Bone marrow (tissue), 2 donors: ENCODE measurements at places on chromosomes 5 and 9.

DNA sequence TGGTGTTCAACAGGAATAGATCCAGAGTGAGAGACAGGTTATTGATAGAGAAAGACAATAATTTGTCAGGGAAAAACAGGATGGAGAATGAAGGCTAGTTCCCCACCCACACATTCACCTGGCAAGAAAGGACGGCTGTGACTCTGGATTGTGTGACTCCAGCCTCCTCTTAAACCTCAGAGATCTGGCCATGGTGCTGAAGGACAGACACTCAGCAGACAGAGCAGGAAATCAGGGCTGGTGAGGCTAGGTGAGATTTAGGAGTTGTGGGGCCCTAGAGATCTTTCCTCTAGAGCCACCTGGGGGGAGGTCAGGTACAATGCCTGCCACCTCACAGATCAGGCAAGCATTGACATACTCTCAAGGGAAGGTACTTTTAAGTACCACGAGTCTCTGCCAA, 15.2 kb downstream of the OR1B1 start:
- no peak for DNase-seq

DNA sequence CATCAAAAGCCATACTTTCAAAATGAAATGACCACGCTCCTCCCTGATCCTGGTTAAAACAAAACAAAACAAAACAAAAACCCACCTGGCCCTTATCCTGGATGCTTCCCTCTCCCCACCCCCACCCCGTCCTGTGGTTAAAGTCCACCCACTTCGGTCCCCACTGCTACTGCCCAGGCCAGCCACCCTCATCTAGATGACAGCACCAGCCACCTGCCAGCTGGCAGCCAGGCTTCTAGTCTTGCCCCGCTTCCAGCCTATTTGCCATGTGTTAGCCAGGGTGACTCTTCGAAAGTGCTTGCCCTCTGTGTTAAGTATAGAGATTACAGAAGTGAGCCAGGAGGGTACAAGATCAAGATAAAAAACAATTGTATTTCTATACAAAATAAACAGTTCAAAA, 27.5 kb upstream of the NCS1 start:
- no peak for DNase-seq

DNA sequence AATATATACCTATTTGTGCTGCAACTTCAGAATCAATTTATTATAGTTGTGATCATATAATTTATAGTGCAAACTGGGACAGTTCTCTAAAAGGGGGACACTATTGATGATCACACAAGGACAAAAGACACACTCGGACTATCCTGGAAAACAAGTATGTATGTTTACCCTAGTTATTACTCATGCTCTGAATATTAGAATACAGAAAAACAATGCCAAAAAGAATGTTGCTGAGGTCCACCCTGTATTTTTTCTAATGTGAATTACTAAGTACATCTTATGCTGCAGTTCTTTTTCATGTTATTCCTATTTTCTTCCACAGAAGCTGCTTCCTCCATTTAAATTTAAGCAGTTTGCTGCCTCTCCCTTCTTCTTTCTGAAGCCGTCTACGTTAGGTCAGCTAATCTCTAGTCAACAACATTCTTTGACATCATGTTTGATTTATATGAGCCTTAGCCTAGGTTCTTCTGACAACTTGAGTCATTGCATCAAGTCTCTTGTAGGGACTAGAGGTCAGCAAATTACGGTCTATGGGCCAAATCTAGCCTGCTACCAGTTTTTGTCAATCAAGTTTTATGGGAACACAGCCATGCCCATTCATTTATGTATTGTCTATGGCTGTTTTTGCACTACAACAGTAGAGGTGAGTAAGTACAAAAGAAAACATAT, 40.1 kb upstream of the PPP3R2 start:
- DNase-seq: no peak

GRCh38 chr9:121636341-121636865, 15.0 kb upstream of the DAB2IP start:
- DNase-seq: no peak

DNA sequence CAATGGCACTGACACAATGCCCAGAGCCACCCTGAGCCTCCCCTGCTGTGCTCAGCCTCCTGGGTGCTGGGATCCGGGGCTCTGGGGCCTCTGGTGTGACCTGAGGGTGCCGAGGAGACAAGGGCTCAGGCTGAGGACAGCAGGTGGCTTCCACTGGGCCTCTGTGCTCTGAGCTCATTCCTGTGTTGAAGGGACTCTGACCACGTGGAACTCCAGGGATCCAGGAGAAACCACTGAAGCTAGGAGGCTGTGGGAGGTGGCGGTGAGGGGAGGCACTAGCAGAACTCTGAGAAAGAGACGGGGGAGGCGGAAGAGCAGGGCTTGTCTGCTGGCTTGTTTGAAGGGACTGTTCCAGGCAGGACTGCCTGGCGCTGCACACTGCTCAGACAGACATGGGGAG, 318.7 kb upstream of the IRX1 start:
- no peak for DNase-seq

GRCh38 chr9:106478727-106479126, 384.2 kb upstream of the ZNF462 start:
- DNase-seq: no peak

DNA sequence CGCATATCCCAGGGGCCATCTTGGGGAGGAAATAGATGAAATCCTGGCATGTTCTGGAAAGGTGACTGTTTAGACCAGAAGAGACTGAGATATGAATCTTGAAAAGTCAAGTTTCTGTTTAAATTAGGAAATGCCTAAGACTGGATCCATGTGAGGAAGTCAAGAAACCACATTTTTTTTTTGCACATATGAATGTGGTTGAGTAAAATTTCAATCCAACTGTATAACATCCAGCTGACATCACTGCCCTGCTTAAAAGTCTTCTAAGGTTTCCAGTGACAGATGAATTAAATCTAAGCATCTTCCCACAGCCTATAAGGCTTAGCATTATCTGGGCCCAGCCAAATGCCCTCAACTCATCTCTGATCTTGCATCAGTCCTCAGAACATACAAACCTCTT, 47.7 kb upstream of the TCERG1 start:
- DNase-seq: no peak

GRCh38 chr9:136688274-136689107, 1.2 kb upstream of the AGPAT2 start:
- DNase-seq: no peak

DNA sequence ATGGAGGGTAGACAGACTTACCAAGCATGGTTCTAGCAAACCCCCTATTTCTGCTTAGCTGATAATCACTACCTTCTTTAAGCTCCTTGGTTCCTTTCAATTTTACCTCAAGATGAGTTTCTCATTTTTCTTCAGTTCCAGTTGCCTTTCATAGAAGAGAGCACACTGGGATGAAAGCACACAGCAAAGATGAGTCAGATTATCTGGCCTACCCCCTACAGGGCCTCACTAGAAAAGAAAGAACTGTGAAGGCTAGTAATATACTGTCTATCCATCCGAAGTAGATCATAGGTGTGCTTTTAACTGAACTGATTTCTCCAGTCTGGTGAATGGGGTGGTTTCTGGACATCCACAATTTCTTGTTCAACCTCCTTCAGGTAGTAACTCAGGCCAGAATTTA, 122.5 kb downstream of the TRPM3 start:
- DNase-seq: no peak

- DNase-seq: no peak
Observed at GRCh38 chr5:90022711-90023053, 386.9 kb downstream of the CETN3 start.
